ENCODE measurements at places on chromosomes 2 and 18.

DNA sequence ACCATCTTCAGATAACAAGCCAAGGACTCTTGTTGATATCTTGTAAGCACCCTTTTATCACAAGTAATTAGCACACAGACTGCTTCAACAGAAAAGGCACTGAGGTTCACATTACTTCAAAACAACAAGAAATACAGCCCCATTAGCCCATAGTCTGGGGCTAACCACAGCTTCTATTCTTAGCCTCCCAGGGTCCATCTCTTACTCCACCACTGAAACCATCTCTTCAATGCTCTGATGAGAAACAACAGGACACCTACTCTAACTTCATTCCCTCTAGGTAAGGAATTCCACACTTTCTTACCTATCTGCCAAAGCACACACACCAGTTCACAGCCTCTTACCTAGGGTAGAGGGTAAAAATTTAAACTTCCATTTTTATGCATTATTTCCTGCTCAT lies 26.4 kb upstream of the CYTIP start:
- no peak for DNase-seq

GRCh38 chr2:142883526-142883925 lies 6.1 kb downstream of the KYNU start:
- DNase-seq: no peak

DNA sequence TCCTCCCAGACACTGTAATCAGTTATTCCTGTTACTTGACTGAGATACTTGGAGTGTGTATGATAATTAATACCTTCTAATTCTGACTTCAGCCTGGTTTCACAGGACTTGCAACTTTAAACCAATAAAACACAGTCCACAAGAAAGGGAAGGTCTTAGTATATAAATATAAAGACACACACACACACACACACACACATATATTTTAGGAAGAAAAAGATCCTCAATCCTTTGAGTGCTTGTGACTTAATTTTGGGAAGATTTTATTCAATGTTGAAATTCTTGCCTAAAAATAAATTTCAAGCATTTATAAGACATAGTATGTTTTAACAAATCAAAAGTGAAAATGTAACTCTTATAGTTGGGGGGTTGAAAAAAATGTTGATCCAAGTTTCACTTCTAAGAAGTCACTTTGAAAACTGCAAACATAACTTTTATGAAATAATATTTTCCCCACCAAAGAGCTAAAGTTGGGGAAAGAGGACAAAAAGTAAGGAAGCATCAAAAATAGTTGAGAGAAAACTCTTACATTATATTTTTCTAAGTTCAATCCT lies 824 bp upstream of the VPS54 start:
- no peak for DNase-seq

DNA sequence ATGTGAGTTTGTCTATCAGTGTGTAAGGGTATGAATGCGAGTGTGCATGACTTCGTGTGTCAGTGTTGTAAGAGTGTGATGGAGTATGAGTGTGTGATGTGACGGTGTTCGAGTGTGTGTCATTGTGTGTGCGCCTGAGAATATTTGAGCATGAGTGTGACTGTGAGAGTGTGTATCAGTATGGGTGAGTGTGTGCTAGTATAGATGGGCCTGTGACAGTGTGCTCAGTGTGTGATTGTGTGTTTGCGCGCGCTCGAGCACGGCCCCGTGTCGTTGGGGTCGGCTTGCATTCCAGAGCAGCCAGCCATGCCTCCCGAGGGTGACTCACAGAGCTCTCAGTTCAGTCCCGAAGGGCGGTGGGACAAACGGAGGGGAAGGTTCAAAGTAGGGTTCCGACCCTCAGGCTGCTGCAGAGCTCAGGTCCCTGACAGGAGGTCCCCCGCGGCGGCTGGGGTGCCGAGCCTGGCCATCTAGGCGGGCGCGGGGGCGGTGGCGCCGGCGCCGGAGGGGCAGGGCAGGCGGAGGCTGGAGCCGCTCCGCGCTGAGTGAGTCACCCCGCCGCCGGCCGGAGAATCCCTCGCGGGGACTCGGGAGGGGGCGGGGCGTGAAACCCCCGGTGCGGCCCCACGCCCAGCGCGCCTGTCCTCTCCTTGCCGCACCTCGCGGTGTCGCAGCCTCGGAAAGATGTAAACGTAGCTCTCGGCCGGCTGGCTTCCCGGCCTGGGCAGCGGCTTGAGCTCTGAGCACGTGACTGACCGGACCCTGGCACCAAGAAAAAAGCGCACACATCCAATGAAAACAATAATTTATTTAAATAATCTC lies 3.8 kb downstream of the DLX2 start:
- DNase-seq: no peak

- DNase-seq: no peak
Observed at GRCh38 chr2:172387361-172387760, 40.0 kb upstream of the ITGA6 start.

DNA sequence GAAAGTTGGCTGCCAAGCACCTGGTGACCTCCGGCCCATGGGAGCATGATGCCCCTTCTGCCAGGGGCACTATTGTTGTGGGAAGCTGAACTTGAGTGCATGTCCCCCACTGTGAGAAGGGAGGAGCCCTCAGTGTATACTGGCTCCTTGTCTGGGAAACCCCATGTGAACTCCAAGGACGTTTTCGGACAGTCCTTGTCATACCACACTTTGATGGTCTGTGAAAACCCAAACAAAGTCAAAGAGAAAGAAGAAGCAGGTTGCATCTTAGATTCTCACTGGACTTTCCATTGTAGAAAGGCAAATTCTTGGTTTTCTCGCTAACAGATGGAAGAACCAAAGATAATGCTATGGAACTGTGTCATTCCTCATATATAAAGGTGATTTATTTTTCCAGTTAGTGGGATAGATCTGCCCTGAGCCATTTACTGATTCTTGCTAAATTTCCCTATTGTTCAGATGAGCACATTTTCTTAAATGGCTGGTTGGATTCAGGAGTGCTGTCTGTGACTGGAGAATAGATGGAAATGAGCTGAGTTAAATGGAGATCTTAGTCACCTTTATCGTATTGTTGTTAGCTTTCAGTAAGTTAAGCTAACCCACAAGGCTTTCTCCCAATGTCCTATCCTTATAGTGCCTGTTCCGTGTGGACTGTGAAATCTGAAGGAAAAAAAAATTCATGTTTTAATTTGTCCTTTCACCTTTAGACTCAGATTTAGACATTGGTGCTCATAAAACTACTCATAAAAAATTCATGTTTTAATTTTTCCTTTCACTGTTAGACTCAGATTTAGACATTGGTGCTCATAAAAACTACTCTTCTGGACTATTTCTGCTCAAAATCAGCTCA lies 166.6 kb downstream of the ACTR3 start:
- DNase-seq: no peak

GRCh38 chr2:68937346-68938055 lies 15.2 kb downstream of the GKN2 start:
- no peak for DNase-seq

- DNase-seq: no peak
Observed at GRCh38 chr2:152718909-152719645, 657 bp downstream of the ARL6IP6 start.
